Spinal cord (tissue), 10 donors: ENCODE measurements at places on chromosomes 7 and 10. TPM values are rescaled to one million over a fixed set of nuclear protein-coding genes. Genes with fewer than 3 reads are reported as not detected.

DNA sequence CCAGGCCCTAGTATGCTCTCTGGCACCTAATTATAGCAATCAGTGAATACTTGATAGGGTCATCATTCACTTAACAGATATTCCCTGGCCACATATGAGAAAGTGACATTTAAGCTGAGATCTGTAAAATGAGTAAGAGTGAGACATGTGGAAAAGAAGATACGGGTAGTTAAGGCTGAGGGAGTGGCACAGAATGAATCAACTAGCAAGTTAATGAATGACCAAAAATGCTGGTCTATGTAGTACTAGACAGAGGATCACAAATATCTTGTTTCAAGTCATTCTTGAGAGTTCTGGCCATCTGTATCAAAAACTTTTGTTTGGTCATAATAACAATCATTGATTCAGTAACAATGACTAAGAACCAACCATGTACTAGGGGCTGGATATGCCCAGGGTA is 954.9 kb downstream of the CNTNAP2 start:
- no peaks in the 10 kb centered on the region for H3K27me3 ChIP-seq
- H3K4me1 ChIP-seq: no peaks in the 10 kb centered on the region
- H3K36me3 ChIP-seq: no peaks in the 10 kb centered on the region
- no peak overlapping the region for H3K27ac ChIP-seq
- no peak for DNase-seq

GRCh38 chr10:77332256-77332655 is 305.4 kb downstream of the KCNMA1 start:
- no peak for DNase-seq
- peaks cover 4% of the 10 kb centered on the region for H3K4me1 ChIP-seq
- no peaks in the 10 kb centered on the region for H3K36me3 ChIP-seq
- H3K4me3 ChIP-seq: no peak overlapping the region

GRCh38 chr7:122413339-122413738 is 108.8 kb upstream of the FEZF1 start:
- no peak overlapping the region for H3K4me3 ChIP-seq
- H3K27me3 ChIP-seq: no peaks in the 10 kb centered on the region
- H3K36me3 ChIP-seq: no peaks in the 10 kb centered on the region
- no peak for DNase-seq
- H3K27ac ChIP-seq: no peak overlapping the region

GRCh38 chr10:78397786-78398185 is 364.1 kb downstream of the RPS24 start:
- no peak overlapping the region for H3K4me3 ChIP-seq
- no peaks in the 10 kb centered on the region for H3K36me3 ChIP-seq
- peaks cover 3% of the 10 kb centered on the region for H3K27me3 ChIP-seq
- H3K4me1 ChIP-seq: peaks cover 27% of the 10 kb centered on the region
- no peak for DNase-seq
- no peak overlapping the region for H3K27ac ChIP-seq

GRCh38 chr7:103140061-103140460 is 8.8 kb downstream of the NAPEPLD start:
- no peaks in the 10 kb centered on the region for H3K36me3 ChIP-seq
- H3K4me1 ChIP-seq: no peaks in the 10 kb centered on the region
- no peak overlapping the region for H3K27ac ChIP-seq
- no peak overlapping the region for H3K4me3 ChIP-seq

DNA sequence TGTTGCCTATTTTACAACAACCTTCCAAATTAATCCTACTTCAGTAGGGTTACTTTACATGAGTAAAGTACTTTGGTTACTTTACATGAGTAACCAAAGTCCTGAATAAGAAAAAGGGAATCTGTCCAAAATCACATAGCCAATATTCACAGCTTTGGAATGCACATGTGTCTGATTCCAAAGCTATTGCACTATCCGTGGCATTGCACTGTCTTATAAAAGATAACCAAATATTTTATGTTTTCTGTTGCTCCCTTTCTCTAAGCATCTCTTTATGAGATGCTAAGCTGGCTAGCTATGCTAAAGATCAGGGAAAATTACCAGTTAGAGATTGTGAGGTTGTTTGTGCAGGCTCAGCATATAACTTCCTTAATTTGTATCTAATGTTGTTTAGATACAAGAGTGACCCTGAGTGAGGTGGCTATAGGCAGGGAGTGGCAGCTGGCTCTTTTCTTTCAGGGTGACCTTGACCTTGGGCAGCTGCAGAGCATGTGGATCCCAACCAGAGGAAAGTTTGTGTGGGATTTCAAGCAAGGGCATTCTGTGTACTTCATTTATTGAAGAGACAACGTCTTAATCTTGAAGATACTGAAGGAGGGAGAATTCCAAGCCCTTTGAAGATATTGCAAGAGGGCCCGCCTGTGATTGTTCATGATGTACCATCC is 366.1 kb upstream of the ANKRD30A start:
- no peaks in the 10 kb centered on the region for H3K4me1 ChIP-seq
- H3K27ac ChIP-seq: no peak overlapping the region
- DNase-seq: no peak
- peaks cover 2% of the 10 kb centered on the region for H3K27me3 ChIP-seq

GRCh38 chr7:32357535-32358277 is 132.5 kb downstream of the LSM5 start:
- no peaks in the 10 kb centered on the region for H3K27me3 ChIP-seq
- H3K27ac ChIP-seq: no peak overlapping the region
- H3K4me1 ChIP-seq: no peaks in the 10 kb centered on the region
- no peaks in the 10 kb centered on the region for H3K36me3 ChIP-seq

DNA sequence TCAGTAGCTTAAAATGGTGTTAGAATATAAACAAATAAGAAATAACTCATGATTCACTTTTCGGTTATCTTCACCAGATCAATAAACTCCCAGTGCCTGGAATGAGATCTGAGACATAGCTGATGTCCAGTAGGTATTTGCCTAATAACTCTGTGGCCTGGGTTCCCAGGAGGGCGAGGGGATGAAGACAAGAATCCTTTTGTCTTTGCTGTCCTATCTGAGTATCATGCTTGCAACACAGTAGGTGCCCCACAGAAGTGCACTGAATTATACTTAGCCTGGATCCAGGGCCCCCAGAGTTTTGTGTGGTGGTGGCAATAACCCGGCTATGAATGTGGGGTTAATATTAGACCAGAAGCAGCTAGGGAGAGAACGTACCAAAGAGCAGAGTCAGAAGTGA is 350.1 kb upstream of the AOAH start:
- H3K27me3 ChIP-seq: no peaks in the 10 kb centered on the region
- H3K36me3 ChIP-seq: no peaks in the 10 kb centered on the region
- H3K4me1 ChIP-seq: no peaks in the 10 kb centered on the region
- no peak overlapping the region for H3K4me3 ChIP-seq
- DNase-seq: no peak
- no peak overlapping the region for H3K27ac ChIP-seq

GRCh38 chr7:140156460-140157080 is 20.2 kb downstream of the KDM7A start:
- no peaks in the 10 kb centered on the region for H3K4me1 ChIP-seq
- no peak for DNase-seq
- H3K4me3 ChIP-seq: no peak overlapping the region
- no peaks in the 10 kb centered on the region for H3K27me3 ChIP-seq
- H3K36me3 ChIP-seq: peaks cover 2% of the 10 kb centered on the region
- H3K27ac ChIP-seq: no peak overlapping the region

- no peaks in the 10 kb centered on the region for H3K36me3 ChIP-seq
- H3K27me3 ChIP-seq: no peaks in the 10 kb centered on the region
- peak; percentile 94 for DNase-seq
- no peaks in the 10 kb centered on the region for H3K4me1 ChIP-seq
These were observed 11.1 kb downstream of the STEAP1B start for GRCh38 chr7:22488643-22489462.

- peaks cover 38% of the 10 kb centered on the region for H3K4me1 ChIP-seq
- no peak for DNase-seq
- peaks cover 32% of the 10 kb centered on the region for H3K27me3 ChIP-seq
- no peak overlapping the region for H3K27ac ChIP-seq
- H3K4me3 ChIP-seq: peak overlapping the region; percentile 31
These were observed 5.7 kb downstream of the ATG9B start for GRCh38 chr7:151018421-151019129.

DNA sequence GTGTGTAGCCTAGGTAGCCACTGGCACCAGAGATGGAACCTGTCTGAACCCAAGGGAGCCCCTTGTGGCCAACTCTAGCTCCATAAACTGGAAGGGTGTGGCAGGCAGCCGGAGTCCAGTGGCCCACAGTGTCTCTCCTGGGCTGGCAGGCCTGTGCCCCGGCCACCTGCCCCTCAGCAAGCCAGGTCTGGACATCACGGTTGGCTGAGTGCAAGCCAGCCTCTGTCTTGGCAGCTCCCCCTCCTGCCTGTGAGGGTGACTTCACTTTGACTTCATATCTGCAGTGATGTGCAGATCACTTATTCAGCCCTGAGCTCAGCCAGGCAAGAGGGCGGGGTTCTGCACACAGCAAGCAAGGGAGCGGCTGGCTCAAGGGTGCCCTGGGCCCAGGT is 1.3 kb upstream of the RET start:
- H3K36me3 ChIP-seq: no peaks in the 10 kb centered on the region
- H3K4me3 ChIP-seq: no peak overlapping the region
- H3K27me3 ChIP-seq: peaks cover 36% of the 10 kb centered on the region
- no peak for DNase-seq
- no peak overlapping the region for H3K27ac ChIP-seq
- H3K4me1 ChIP-seq: peaks cover 39% of the 10 kb centered on the region

GRCh38 chr10:9219860-9220259 is 1165.4 kb downstream of the GATA3 start:
- H3K27ac ChIP-seq: no peak overlapping the region
- H3K27me3 ChIP-seq: no peaks in the 10 kb centered on the region
- no peaks in the 10 kb centered on the region for H3K4me1 ChIP-seq
- no peak overlapping the region for H3K4me3 ChIP-seq
- H3K36me3 ChIP-seq: no peaks in the 10 kb centered on the region

DNA sequence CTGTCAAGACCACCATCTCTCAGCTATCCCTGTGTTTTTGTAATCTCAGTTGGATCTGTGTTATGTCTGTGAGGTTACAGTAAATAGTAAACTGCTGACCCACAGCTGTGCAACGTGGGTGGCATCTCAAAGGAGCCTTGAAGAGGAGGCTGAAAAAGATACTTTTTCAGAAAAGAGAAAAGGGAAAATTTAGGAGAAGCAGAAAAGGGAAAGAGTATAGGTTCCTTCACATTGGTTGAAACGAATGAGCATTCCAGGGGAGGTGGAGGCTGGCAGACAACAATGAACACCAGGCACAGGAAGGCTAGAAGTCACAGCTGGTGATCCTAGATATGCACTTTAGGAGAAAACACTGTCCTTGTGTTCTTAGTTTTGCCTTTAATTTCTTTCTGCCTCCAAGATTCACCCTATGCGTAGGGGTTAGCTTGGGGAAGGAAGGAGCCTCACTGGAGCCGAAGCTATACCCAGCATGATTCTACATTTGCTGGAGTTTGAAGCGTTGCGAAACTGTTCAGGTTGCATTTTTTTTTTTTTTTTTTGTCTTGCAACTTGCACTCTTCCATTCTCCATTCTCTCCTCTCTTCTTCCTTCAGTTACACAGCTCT is 18.3 kb downstream of the CPED1 start:
- no peaks in the 10 kb centered on the region for H3K27me3 ChIP-seq
- H3K4me1 ChIP-seq: no peaks in the 10 kb centered on the region
- no peaks in the 10 kb centered on the region for H3K36me3 ChIP-seq
- peak overlapping the region; percentile 67 for H3K27ac ChIP-seq

GRCh38 chr7:2873686-2874551 is 29.8 kb upstream of the GNA12 start:
- H3K4me3 ChIP-seq: no peak overlapping the region
- H3K36me3 ChIP-seq: no peaks in the 10 kb centered on the region

GRCh38 chr10:99084161-99084560 is 151.5 kb downstream of the HPSE2 start:
- H3K36me3 ChIP-seq: no peaks in the 10 kb centered on the region
- H3K27ac ChIP-seq: no peak overlapping the region

- no peak for DNase-seq
- H3K27me3 ChIP-seq: no peaks in the 10 kb centered on the region
- no peak overlapping the region for H3K27ac ChIP-seq
- no peaks in the 10 kb centered on the region for H3K4me1 ChIP-seq
- no peak overlapping the region for H3K4me3 ChIP-seq
- H3K36me3 ChIP-seq: no peaks in the 10 kb centered on the region
These were observed 118.1 kb downstream of the SEMA3D start for GRCh38 chr7:85068799-85069198.

DNA sequence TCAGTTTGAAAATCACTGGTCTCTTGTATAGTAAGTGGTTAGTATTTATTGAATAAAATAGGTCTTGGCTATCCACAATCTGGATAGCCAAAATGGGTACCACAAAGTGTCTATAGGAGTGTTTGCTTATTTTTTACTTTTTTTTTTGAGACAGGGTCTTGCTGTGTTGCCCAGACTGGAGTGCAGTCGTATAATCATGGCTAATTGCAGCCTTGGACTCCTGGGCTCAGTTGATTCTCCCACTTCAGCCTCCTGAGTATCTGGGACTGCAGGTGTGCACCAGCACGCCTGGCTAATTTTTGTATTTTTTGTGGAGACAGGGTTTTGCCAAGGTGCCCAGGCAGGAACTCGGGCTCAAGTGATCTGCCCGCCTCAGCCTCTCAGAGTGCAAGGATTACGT is 2.8 kb downstream of the RBM33 start:
- no peaks in the 10 kb centered on the region for H3K27me3 ChIP-seq
- DNase-seq: no peak
- peaks cover 12% of the 10 kb centered on the region for H3K4me1 ChIP-seq
- H3K27ac ChIP-seq: no peak overlapping the region
- peaks cover 5% of the 10 kb centered on the region for H3K36me3 ChIP-seq

Gene FEZF1
- total RNA-seq: 0.77 TPM

Gene CPA2
- total RNA-seq: 0.39 TPM

Gene MARCHF5
- 29.5 TPM for total RNA-seq

Gene HSPA12A
- 35.1 TPM for total RNA-seq

Gene SDK1
- 11.6 TPM for total RNA-seq

Gene C10orf67
- total RNA-seq: 0.69 TPM

Gene KCND2
- total RNA-seq: 25.2 TPM

Gene SAP25
- total RNA-seq: 1.9 TPM

Gene ALOX5
- 2.1 TPM for total RNA-seq

Gene TET1
- 24.4 TPM for total RNA-seq
